ENCODE measurements at places on chromosomes 1 and 21.

GRCh38 chr21:32979598-32980268, 46.0 kb upstream of the OLIG2 start:
- no peak for DNase-seq

GRCh38 chr1:8397511-8397910, 79.6 kb downstream of the SLC45A1 start:
- DNase-seq: no peak

- DNase-seq: no peak
Observed at GRCh38 chr1:101745551-101746270, 251.0 kb downstream of the OLFM3 start.

DNA sequence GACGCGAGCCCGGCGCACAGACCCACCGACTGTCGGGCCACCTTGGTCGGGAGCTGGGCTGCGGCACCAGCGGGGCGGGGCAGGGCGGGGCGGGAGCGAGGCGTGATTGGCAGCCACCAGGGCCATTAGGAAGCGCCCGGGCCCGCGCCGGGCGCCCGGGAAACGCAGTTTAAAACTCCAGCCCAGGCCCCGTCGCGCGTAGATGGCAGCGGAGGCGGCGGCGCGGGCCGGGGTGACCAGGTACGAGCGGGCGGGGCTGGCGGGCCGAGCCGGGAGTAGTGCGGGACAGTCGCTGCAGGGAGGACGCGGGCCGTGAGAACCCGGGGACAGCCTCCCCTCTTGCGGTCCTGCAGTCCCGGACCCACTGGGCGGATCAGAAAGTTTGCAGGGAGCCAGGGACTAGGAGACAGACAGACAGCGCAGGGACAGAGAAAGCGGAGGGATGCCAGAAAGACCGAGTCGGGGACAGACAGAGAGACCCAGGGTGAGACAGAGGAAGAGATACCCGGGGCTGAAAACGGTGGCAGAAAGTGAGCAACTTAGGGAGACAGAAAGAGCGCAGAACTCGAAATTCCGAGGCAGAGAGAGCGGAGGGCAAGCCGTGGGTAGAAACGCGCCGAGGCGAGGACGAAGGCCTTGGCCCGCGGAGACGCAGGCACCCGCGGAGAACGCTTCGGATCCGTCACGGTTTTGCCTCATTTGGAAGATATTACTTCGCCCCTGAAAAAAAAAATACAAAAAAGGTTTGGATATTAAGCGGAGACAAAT, at the start of gene DMBX1:
DMBX1 (plus strand) TSS at position 199 of the 768 bp plus-strand sequence. CDS start 17,175 bp downstream, outside the sequence.
- peak; percentile 17 for DNase-seq

GRCh38 chr1:65623895-65624294, 168.8 kb upstream of the PDE4B start:
- DNase-seq: no peak

- DNase-seq: no peak
Observed at GRCh38 chr1:20080441-20081352, 10.7 kb downstream of the PLA2G5 start.

DNA sequence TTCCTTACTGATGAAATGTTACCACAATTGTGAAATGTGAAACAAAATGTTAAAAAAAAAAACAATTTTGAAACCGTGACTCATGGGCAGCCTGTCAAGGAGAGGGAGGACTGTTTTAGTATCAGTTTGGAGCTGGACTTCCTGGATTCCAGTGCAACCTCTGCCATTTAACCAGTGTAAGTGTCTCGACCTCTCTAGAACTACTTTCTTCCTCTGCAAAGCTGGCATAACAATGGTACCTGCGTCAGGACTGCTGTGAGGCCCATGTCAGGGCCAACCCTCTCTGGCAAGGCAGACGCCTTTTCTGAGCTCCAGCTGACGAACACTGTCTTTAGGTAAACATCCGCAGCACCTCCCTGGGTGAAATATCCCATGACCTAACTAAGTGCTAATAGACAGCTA, 20.9 kb downstream of the URB1 start:
- no peak for DNase-seq

- DNase-seq: no peak
Observed at GRCh38 chr1:65971547-65971946, 178.9 kb downstream of the PDE4B start.

DNA sequence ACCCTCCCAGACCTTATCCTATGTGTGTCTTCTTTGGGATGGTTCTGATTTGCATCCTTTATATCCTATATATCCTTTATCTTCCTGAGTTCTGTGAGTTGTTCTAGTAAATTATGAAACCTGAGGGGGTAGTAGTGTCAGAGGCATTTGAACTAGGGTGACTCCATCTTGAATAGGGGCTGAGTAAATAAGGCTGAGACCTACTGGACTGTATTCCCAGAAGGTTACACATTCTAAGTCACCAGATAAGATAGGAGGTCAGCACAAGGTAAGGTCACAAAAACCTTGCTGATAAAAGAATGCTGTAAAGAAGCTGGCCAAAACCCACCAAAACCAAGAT, 50.6 kb downstream of the SUSD4 start:
- DNase-seq: no peak

GRCh38 chr1:30823969-30824735, 66.6 kb upstream of the LAPTM5 start:
- peak; percentile 79 for DNase-seq

GRCh38 chr1:11788549-11789053, 17.2 kb downstream of the MTHFR start:
- DNase-seq: no peak

GRCh38 chr1:107877092-107877491, 87.9 kb downstream of the VAV3 start:
- no peak for DNase-seq

DNA sequence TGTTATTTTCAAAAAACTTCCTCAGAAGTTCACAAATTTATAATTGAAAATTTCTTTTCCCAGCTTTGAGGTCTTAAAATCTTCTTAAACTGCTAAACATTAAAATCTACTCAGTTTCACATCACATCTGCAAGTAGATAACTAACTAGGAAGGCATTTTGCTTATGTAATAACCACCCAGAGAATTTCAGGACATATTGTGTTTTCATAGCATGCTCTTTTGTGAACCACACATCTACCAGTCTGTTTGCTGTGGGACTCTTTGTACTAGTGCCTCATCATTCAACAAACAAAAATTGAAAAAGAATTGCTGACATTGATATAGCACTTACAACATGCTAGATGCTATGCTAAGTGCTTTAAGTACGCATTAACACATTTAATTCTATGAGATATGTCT, 31.6 kb upstream of the C1orf146 start:
- no peak for DNase-seq

DNA sequence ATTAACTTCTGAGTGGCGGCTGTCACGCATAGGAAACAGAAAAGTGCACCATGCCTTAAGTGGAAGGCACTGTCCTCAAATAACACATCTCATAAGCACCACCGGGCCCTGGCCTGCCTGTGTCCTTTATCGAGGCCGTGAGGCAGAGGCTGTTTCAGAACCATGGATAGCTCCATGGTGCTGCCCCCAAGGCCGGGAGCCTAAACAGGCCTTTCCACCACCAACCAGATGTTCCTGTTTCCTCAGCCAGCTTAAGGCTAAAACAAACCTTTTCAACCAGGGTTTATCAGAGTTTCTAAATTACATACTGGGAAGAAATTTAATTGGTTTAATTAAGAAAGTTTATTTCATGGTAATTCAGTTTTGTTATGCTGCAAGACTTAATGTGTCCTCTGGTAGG, 114.4 kb downstream of the DMRTA2 start:
- no peak for DNase-seq

DNA sequence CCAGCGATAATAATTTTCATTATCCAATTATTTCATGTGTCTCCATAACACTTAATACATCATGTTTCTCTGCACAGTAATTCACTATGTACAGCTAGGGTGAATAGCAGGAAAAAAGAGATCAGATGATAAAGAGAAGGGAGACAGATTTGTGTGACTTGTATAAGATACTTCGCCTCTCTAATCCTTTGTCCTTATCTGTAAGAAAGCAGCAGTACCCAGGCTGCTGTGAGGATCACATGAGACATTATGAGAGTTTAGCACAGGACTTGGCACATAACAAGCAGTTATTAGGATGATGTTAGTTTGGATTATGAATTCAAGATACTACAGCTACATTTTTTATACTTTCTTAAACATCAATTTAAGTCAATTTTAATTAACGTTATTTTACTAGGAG, 6.3 kb downstream of the ERG start:
- no peak for DNase-seq

GRCh38 chr1:20538227-20538626, 14.1 kb upstream of the FAM43B start:
- DNase-seq: no peak

DNA sequence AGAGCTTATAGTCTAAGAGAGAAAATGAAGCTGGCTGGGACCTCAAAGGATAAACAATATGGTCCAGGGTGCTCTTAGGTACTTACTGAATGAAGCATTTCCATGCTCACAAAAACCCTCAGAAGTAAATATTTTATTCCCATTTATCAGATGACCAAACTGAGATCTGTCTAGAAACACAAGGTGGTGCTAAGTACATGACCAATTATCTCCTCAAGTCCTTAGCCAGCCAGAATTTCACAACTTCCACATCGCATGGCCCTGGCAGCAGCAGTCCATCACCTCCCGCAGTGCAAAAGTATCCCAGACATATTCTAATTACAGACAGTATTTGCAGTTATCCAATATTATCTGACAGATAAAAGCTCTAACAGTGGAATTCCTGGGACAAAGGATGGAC, 321.7 kb upstream of the PROX1 start:
- DNase-seq: no peak

DNA sequence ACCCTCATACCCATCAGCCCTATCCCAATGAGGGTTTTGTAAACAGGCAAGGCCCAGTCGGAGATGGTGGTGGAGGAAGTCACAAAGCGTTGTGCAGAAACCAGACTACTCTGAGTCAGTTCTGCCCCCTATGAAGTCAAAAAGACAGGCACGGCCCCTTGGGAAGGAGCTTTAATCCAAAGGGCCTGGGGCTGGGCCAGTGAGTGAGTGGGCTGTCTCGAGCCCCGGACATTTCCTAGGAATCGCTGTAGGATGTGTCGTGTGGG, 442 bp upstream of the AHCYL1 start:
- no peak for DNase-seq

- no peak for DNase-seq
Observed at GRCh38 chr1:204602871-204603542, 82.5 kb downstream of the LRRN2 start.

Data from CD4-positive, alpha-beta T cell treated with Interleukin-17A for 1 hour (primary cell).